ENCODE measurements at places on chromosomes 11 and 22.
A peak's percentile ranks its signal among the peaks of the same experiment; 100 is the strongest.

DNA sequence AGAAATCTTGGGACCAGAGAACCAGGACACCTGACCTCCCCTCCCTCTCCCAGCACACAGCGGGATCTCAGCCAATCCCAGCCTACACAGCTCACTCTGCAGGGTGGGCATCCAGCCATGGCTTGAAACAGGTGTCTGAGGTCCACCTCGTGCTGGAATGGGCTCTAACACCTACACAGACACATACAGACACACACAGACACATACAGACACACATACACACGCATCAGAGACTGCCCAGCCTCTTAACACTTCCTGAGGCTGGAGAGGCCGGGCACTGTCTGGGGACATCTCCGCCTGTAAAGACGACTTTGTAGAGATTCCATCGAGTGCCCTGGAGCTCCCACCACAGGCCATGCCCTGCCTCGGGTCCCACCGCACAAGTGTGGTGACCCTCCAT, 36.7 kb downstream of the CAPN1 start:
- no peak for DNase-seq

GRCh38 chr11:65606876-65607613, 7.0 kb downstream of the MAP3K11 start:
- DNase-seq: peak; percentile 84

DNA sequence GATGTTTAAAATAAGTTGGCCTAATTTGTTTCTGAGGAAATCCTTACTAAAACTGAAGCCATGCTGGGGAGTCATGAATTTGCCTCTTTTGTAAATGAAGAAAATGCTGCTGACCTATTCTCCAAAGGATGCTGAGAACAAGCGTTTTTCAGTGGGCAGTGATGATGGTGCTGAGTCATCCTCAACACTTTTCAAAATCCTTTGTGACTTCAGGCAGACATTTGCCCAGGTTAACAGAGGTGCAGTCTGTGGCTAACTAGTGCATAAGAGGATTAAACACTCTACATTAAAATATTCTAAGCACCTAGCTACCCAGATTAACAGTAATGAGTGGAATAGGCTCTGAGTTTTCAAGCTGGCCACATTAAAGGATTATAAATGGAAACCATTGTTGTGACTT, 509.0 kb downstream of the DLG2 start:
- no peak for DNase-seq

- no peak for DNase-seq
These were observed 640 bp upstream of the ZDHHC8 start for GRCh38 chr22:20130731-20131596.

DNA sequence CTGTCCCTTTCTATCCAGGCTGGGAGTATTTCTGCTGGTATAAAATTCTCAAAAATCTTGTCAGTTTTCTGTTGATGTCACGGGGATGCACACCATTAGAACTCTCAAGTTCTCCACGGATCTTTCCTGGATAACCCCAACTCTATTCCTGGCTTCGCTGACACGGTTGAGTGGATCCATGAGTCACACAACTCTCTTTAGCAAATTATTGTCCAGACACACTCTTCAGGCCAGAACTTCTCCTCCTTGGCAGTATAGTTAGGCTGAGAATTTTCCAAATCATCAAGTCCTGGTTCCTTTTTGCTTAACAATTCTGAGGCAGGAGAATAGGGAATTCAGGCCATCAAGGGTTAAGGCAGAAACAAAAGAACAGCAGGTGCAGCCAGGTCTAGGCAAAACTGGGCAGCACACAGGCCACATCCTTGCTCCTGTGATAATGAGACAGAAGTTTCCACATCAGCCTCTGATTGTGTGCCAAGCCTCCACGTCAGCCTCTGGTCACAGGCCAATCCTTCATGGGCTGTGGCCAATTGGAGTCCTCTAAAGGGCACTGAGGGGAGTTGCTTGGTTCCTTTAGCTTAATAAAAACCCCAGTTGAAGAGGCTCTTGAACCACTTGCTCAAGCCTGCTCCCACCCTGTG, 5.7 kb upstream of the ACAT1 start:
- DNase-seq: peak; percentile 46

DNA sequence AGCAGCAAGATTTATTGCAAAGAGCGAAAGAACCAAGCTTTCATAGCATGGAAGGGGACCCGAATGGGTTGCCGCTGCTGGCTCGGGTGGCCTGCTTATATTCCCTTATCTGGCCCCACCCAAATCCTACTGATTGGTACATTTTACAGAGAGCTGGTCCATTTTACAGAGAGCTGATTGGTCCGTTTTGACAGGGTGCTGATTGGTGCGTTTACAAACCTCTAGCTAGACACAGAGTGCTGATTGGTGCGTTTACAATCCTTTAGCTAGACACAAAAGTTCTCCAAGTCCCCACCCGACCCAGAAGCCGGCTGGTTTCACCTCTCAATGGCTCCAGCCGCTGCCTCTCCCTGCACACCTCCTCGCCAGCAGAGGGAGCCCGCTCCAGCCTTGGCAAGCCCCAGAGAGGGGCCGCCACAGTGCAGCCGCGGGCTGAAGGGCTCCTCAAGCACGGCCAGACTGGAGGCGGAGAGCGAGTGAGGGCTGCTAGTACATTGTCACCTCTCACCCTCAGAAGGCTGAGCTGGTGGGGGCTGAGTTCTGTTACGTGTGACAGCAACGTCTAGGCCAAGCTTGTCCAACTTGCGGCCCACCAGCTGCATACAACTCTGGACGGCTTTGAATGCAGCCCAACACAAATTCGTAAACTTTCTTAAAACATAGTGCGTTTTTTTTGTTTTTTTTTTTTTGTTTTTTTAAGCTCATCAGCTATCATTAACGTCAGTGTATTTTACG, 8.7 kb downstream of the PTH start:
- no peak for DNase-seq
